Bladder microvascular endothelial cell (primary cell): ENCODE measurements at places on chromosomes 6 and 20. TPM values are rescaled to one million over a fixed set of nuclear protein-coding genes. Genes with fewer than 3 reads are reported as not detected.

Gene ORC3
- total RNA-seq: 9.4 and 17.9 TPM in 2 replicates

Gene SAMHD1
- total RNA-seq: 39.1 and 57.1 TPM in 2 replicates

Gene PGC
- not detected in 2 replicates for total RNA-seq

Gene COL9A3
- total RNA-seq: 0.32 and 0.69 TPM in 2 replicates

Gene SCGN
- total RNA-seq: not detected in 2 replicates

Gene EPPIN
- not detected in 2 replicates for total RNA-seq

Gene PTK6
- 0.13 TPM in 1 of 2 replicates, not detected in the other for total RNA-seq

Gene FLRT3
- under 0.01 and 0.50 TPM in 2 replicates for total RNA-seq

Gene TMEM200A
- total RNA-seq: 0.19 TPM in 1 of 2 replicates, not detected in the other

Gene GTSF1L
- not detected in 2 replicates for total RNA-seq

Gene CTAGE9
- not detected in 2 replicates for total RNA-seq

Gene SLC35D3
- total RNA-seq: not detected in 2 replicates

Gene BHLHE23
- total RNA-seq: not detected in 2 replicates

Gene PRRT1
- total RNA-seq: not detected in 2 replicates

Gene WFDC10B
- not detected in 2 replicates for total RNA-seq

Gene FKBP5
- total RNA-seq: 30.3 and 33.1 TPM in 2 replicates

Gene FAM229B
- 8.1 and 9.1 TPM in 2 replicates for total RNA-seq

Gene OOEP
- total RNA-seq: not detected in 2 replicates

Gene NKX2-2
- not detected in 2 replicates for total RNA-seq

Gene IL17F
- not detected in 2 replicates for total RNA-seq

Gene HMGCLL1
- total RNA-seq: not detected in 2 replicates

Gene MEP1A
- total RNA-seq: not detected in 2 replicates

Gene TAF11
- 22.7 and 33.0 TPM in 2 replicates for total RNA-seq

Gene HLA-DQB1
- total RNA-seq: 1.6 TPM in 1 of 2 replicates, not detected in the other

Gene PPIL6
- total RNA-seq: 0.16 and 0.82 TPM in 2 replicates

Gene SEL1L2
- not detected in 2 replicates for total RNA-seq

Gene ULBP1
- 0.16 and 0.25 TPM in 2 replicates for total RNA-seq

Gene NECAB3
- total RNA-seq: 6.5 and 8.5 TPM in 2 replicates

Gene OR2J3
- total RNA-seq: not detected in 2 replicates
